ENCODE measurements at places on chromosomes 4 and X.

GRCh38 chr4:185255868-185256267 lies 46.5 kb downstream of the SNX25 start:
- no peak for DNase-seq

GRCh38 chr4:89351201-89351600 lies 43.6 kb upstream of the GPRIN3 start:
- no peak for DNase-seq

- DNase-seq, result peak; percentile 49
These were observed 30.1 kb upstream of the SPARCL1 start for GRCh38 chr4:87559090-87559837.

GRCh38 chr4:107629318-107629717 lies 90.7 kb downstream of the PAPSS1 start:
- DNase-seq, result no peak

DNA sequence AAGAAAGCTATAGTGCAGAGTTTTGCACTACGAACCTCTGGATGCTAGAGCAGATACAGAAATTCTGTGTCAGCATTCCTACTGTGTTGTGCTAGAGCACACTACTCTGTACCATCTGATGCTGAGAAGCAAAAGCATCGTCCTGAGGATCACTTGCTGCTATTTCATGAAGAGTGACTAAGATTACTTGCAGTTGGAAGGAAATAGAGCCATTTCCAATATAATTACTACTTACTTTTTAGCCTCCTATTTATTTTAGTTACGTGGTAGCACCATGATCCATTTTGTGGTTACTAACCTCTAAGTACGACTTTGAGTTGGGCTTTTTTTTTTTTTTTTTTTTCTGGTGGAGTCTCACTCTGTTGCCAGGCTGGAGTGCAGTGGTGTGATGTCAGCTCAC lies 226.7 kb downstream of the PALLD start:
- no peak for DNase-seq

- no peak for DNase-seq
These were observed 37.6 kb upstream of the SHISA3 start for GRCh38 chr4:42359711-42360110.

DNA sequence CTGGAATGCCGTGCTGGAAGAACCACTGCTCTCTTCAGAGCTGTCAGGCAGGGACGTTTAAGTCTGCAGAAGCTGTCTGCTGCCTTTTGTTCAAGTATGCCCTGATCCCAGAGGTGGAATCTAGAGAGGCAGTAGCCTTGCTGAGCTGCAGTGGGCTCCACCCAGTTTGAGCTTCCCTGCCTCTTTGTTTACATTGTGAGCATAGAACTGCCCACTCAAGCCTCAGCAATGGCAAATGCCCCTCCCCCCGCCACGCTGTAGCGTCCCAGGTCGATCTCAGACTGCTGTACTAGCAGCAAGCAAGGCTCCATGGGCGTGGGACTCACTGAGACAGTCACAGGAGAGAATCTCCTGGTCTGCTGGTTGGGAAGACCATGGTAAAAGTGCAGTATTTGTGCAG lies 34.8 kb upstream of the MUC7 start:
- DNase-seq, result no peak

DNA sequence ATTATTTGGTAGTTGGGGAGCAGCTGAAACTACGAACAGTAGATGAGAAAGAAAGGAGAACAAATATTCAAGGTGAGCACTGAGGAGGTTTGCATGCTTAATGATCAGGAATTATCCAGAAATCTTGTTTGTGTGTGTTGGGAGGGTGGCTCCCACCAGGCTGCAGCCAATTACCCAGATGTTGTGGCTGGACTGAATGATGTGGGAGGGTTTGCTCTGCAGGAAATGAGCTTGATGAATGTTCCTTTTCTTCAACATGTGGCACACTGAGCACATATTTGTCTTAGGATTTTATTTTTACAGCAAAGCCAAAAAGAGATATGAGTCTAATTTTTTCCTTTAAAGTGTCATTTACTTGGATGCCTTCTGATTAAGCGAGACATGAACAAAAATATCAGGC lies 48.3 kb upstream of the AMOT start:
- no peak for DNase-seq

GRCh38 chrX:149469406-149469805 lies 35.7 kb downstream of the IDS start:
- DNase-seq, result no peak

- no peak for DNase-seq
These were observed 26.7 kb downstream of the TMEM192 start for GRCh38 chr4:165085946-165086345.

- no peak for DNase-seq
These were observed 45.6 kb downstream of the SEL1L3 start for GRCh38 chr4:25817059-25817681.

Measured in NCI-H526 (cell line).